ENCODE measurements at places on chromosomes 7 and 10. TPM values are rescaled to one million over a fixed set of nuclear protein-coding genes. Genes with fewer than 3 reads are reported as not detected.

DNA sequence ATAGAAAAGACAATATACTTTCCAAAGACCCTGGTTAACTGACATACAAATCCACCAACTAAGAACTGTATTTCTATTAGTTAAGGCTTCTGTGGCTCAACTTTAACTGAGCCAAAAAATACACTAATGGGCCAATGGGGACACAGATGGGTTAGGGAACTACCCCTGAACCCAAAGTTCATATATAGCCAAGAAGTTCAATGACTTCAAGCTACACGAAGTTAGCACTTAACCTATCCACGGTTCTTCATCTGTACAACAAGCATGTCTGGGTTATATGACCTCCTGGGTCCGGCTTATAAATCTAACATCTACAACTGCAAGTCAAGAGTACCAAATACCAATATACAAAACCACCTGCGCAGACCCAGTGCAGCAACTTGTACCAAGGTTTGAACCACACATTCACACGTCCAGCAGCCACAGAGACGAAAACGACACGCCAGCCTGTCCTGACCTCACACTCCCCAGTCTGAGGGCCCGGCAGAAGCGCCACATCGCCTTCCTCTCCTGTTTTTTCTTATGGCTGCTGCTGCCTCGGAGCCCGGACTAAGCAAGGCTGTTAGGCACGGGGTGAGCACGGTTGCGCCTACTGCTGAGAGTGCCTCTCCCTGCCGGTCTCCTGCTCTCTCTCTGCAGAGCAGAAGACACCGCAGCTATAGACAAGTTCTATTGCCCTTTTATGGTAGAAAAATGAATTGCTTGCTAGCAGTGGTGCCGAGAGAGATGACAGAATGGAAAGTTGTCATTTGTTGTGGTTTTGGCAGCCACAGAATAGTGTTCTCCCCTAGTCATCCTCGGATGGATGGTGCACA is 86.3 kb downstream of the RNF216 start:
- H3K4me1 ChIP-seq: peaks cover 93% of the 10 kb centered on the region
- H3K27ac ChIP-seq: peak overlapping the region; percentile 71
- DNase-seq: peak; percentile 75

Gene OPALIN
- not detected for total RNA-seq

Gene CFAP58
- total RNA-seq: not detected

Gene H2BK1
- not detected for total RNA-seq

GRCh38 chr10:118332948-118333710 is 9.0 kb downstream of the FAM204A start:
- H3K27me3 ChIP-seq: no peaks in the 10 kb centered on the region
- DNase-seq: no peak
- no peaks in the 10 kb centered on the region for H3K4me1 ChIP-seq
- no peak overlapping the region for H3K4me3 ChIP-seq
- H3K27ac ChIP-seq: no peak overlapping the region
